Astrocyte of the hippocampus (primary cell): ENCODE measurements at places on chromosomes 12 and 14.
A peak's percentile ranks its signal among the peaks of the same experiment; 100 is the strongest.

DNA sequence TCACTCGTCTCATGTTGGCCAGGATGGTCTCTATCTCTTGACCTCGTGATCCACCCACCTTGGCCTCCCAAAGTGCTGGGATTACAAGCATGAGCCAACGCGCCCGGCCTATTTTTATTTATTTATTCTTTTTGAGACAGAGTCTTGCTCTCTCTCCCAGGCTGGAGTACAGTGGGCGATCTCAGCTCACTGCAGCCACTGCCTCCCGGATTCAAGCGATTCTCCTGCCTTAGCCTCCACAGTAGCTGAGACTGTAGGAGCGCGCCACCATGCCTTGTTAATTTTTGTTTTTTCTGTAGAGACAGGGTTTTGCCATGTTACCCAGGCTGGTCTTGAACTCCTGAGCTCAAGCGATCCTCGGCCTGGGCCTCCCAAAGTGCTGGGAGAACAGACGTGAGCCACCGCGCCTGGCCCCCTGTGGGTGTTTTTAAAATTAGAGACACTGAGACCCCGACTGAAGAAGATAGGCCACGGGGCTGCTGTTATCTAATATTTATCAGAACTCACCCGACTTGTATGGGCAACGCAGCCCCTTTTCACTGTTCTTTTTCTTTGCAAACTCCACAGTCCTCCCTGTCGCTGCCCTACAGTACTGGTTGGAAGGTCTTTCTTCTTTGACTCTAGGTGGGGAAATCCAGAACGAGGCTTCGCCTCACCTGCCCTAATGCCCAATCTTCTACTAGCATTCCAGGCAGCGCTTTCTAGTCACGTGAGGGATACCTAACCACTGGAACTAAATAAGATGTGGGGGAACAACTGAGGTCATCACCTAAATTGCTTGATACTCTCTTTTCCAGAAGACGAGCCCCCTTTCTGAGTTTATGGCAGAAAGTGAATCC, 1.4 kb upstream of the GABARAPL1 start:
- DNase-seq = no peak

GRCh38 chr14:104223101-104224041, 85.0 kb downstream of the KIF26A start:
- DNase-seq = no peak

DNA sequence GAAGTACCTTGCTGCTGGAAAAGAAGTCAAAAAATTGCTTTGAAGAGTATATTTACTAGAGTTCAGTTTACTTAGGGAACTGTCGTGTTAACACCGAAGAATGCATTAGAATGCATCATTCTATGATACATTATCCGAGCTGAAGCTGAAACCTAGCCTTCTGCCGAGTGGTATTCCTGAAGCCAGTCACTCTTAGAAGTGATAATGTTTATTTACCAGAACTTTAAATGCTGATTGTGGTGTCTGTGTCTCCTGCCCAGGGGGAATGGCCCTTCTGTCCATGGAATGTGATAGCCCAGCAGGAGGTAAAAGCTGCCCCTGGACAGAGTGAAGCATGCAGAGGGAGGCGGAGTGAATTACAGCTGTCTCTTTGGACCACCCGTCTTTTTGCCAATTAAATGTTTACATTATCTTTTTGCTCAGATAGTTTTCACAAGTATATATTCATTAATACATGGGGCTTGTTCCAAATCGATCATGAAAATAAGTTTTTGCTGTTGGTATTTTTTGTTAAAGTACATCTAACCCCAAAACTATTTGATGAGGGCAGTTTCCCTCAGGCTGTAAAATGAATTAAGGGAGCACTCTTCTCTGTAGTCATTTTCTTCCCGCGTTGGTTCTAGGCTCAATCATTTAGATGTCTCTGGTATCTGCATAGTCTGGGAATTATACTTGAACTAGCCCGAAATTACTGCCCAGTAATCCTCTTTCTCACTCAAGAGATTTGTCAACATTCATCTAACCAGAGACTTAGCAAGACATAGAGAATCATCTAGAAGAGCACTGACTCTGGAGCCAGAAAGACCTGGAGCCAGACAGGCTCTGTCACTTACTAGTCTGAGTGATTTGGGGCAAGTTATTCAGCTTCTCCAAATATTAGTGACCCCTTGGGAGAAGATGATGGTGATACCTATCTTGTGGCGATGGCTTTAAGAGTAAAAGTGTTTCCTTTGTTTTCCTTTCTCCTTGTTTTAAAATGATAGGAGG, 147.6 kb downstream of the CRADD start:
- peak; percentile 34 for DNase-seq

DNA sequence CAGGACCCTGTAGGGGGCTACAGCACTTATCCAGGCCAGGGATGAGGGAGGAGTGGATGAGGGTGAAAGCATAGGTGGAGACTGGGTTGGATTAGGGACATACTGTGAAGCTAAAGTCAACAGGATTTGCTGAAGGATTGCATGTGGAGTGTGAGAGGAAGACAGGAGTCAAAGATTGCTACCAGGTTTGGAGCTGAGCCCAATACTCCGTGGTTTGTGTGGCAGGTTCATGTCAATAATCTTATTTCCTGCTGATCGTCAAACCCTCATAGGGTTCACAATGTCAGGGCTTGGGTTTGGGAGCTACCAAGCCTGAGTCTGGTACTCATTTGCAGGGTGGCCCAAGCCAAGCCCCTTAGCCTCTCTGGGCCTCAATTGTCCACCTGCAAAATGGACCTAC, 77.1 kb upstream of the PLXNC1 start:
- DNase-seq = no peak

DNA sequence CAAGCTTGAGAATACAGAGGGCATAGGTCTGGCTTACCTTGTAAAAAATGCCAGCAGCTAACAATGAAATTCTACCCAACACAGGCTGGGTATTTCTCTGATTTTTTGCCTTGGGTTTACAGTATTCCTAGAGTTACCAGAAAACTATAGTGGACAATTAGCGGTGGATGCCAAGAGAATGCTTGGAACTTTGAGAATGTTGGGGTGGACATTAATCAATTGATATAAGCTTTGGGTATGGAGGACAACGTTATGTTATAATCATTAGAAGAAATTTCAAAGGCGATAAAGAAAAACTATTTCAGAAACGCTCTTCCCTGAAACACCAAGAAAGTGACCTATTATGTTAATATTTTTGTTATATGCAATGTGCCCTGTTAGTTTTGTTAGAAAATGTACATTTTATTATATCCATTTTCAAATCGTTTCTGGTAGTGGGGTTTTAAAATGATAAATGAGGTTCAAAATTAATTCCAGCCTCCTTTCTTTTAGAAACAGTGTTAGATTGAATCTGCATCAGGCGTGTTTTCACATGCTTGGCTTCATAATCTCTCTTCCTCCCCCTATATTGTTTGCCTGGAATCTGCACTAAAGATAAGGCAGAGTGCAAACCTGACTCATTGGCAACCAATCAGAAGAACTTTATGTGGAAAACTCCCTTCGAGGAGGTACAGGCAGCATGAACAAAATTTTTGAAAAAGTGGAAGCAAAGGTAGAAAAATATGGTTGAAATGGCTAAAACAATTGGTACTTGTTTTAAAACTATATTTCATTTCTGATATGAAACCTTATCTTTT, 1.4 kb upstream of the PTPRQ start:
- peak; percentile 70 for DNase-seq

DNA sequence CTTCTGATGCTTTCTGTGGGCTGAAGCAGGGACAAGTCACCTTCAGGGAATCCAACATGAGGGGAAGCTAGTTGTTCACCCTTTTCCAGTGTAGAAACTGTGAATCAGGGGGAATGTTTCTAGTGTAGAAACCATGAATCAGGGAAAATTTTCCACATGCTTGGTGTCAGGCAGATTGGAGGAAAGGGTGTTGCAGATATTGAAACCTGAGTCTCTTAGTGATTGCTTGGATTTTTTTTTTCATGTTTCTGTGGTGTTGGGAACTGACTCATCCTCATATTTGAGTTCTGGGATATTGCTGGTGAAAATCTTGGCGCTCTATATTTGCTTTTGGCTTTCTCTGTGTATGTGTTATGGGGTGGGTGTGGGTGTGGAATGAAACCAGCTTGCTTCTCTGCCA, 144.5 kb upstream of the FBXO33 start:
- DNase-seq = peak; percentile 44

DNA sequence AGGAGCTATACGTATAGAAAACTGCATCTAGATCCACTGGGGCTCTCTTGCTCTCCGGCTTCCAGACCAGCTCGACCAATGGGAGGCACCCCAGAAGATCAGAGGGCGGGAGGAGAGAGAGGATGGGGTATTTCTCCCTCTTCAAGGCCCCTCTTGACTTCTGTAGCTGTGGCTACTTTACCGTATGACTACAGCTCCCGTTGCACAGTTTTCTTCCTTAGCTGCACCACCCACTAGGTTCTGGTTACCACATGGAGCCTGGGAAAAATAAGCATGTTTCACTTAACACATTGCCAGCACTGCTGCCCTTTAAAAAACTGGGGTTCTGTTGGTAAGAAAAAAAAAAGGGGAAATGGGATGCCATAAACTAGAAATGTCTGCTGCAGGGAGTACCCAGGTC, 214.4 kb downstream of the TBX5 start:
- no peak for DNase-seq

DNA sequence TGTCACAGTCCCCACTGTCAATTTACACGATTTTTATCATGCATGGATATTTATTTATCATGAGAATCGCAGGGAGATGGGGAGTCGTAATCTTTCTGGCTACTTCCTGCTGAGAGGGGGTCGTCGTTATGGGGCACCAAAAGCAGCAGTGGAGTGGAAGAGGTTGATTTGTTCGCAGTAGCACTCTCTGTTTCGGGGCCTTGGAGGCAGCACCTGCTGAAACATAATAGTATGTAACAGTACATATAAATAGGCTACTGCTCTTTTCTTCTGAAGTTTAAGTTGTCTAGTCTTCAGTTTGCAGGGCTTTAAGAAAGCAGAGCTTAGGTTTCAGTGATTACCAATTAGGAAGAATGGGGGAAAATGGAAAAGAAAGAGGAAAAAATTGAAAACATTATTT, 3.8 kb downstream of the SOAT2 start:
- no peak for DNase-seq

- DNase-seq = no peak
Observed at GRCh38 chr12:16495196-16495595, 110.8 kb downstream of the LMO3 start.

DNA sequence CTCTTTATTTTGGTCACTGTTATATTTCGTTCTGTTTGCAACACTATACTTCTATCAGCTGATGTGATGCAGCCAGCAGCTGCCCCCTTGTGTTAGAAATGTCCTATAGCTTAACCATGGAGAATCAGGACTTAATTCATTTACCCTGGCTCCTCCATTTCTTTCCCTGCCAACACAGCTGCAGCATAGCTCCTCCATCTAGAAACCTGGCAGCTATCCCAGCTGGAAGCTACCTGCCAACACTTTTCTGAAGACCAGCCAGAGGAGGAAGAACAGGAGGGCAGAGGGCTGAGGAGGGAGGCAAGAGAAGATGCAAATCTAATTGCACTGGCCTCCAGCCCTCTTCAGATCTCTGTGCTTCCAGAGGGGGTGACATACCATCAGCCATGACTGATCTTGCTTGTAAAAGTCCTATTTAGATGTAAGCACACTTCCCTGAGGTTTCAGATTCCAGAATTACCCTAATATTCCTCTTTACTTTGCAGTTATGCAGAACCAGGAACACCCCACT, 156.8 kb upstream of the TMEM260 start:
- peak; percentile 91 for DNase-seq

- no peak for DNase-seq
Observed at GRCh38 chr12:45975506-45975905, 14.9 kb downstream of the SCAF11 start.

- DNase-seq = no peak
Observed at GRCh38 chr14:50232276-50232642, 881 bp upstream of the SOS2 start.

- DNase-seq = no peak
Observed at GRCh38 chr14:48690349-48690748, 895.8 kb downstream of the RPS29 start.

- DNase-seq = no peak
Observed at GRCh38 chr12:132145334-132145733, 1.1 kb downstream of the NOC4L start.

- no peak for DNase-seq
Observed at GRCh38 chr12:97260786-97261185, 201.8 kb upstream of the RMST start.

DNA sequence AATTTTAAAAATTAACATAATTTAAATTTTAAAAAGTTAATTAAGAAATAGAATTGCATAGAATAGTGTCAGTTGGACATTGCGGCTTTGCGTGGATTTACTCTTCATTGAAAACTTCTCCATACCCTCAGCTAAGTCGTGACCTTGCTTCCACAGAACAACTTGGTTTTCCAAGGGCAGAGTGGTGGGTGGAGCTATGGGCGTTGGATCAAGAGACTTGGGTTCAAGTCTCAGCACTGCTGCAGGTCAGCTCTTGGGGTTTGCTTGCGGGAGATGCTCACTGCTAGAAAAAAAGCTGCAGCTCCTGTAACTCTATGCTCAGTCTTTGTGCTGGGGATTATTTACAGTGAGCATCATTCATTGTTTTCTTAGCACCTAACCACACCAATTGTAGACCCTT, 133.7 kb downstream of the PRIMA1 start:
- DNase-seq = no peak

DNA sequence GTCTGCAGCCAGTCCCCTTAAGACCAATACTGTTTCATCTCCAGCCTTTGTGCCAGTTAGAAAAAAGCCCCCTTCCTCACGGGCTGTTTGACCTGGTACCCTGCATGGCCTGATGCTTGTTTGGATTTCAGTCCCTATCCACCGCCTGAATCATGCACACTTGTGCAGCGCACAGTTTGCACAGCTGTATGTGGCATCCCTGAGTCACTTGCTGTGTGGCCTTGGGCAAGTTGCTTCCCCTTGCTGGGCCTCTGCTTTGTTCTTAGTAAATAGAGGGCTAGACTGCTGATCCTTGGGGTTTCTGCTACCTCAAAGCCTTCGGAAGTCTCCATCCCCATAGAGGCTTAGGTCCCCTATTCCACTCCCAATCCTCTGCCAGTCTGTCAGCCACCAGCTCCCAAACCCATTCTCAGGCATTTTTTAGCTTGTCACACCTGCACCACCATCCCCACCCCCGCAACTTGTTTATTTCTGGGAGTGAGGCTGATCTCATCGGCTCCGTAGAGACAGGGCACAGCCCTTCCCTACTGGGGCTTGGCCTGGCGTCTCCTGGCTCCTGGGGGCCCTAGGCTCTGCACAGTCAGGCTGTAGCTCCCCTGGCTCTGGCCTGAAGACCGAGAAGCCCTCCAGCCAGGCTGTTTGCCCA, 8.8 kb downstream of the KRT80 start:
- DNase-seq = no peak

- DNase-seq = peak; percentile 50
Observed at GRCh38 chr12:51171884-51172514, 936 bp downstream of the TFCP2 start.

DNA sequence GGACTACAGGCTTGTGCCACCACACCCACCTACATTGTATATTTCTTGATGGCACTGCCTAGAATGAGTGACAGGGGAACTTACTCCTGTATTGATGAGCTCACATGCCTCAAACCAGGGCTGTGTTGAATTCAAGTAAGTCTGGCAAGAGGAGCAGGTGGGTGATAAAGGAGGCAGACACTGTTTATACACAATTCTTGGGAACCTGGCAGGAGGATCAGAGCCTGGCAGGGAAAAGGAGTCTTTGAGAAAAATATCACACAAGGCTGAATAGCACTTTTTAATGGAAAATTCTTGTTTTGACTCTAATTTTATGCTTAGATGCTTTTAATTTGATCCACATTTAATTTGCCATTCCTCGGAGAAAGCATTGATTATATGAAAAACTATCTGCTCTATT, 293.1 kb upstream of the NPAS3 start:
- no peak for DNase-seq

GRCh38 chr12:67275380-67275913, 6.3 kb downstream of the CAND1 start:
- DNase-seq = no peak
